ENCODE measurements at places on chromosomes 7 and 10. TPM values are rescaled to one million over a fixed set of nuclear protein-coding genes. Genes with fewer than 3 reads are reported as not detected.

The ADGRA1 gene
- not detected for total RNA-seq

The SPDYE2 gene
- total RNA-seq: not detected

The ANXA8L1 gene
- total RNA-seq: not detected

The UNCX gene
- total RNA-seq: not detected

The SPDYE9 gene
- not detected for total RNA-seq

The AKR1C1 gene
- total RNA-seq: 2.0 TPM

The ARHGAP19 gene
- 79.5 TPM for total RNA-seq

The CTAGE6 gene
- 0.93 TPM for total RNA-seq

The SPOCK2 gene
- total RNA-seq: 209 TPM

The ACHE gene
- total RNA-seq: not detected

The TMEM213 gene
- 0.18 TPM for total RNA-seq

The GATA3 gene
- total RNA-seq: 5.7 TPM

The STEAP2 gene
- not detected for total RNA-seq

The OR13A1 gene
- not detected for total RNA-seq

The FANK1 gene
- not detected for total RNA-seq

The PNLIPRP3 gene
- total RNA-seq: not detected

The FAM25A gene
- not detected for total RNA-seq

The FBXL13 gene
- 0.71 TPM for total RNA-seq

The OR6V1 gene
- not detected for total RNA-seq

The IGFBP3 gene
- not detected for total RNA-seq

The HOXA3 gene
- total RNA-seq: not detected

The GCK gene
- 1.2 TPM for total RNA-seq

The NYAP1 gene
- total RNA-seq: 1.0 TPM

The OR2A5 gene
- not detected for total RNA-seq

The BCAP29 gene
- 23.3 TPM for total RNA-seq

The GPRIN2 gene
- not detected for total RNA-seq

The GDF2 gene
- not detected for total RNA-seq

The FAM200A gene
- 5.4 TPM for total RNA-seq

The EVX1 gene
- total RNA-seq: not detected

The SUGCT gene
- 1.8 TPM for total RNA-seq

The DPYSL4 gene
- total RNA-seq: 65.2 TPM

The LIPJ gene
- not detected for total RNA-seq

The TMEM178B gene
- 0.18 TPM for total RNA-seq

The C7orf57 gene
- 0.25 TPM for total RNA-seq

The WEE2 gene
- not detected for total RNA-seq

The STMP1 gene
- total RNA-seq: 16.6 TPM

The DLG5 gene
- 1.3 TPM for total RNA-seq

The OR2A42 gene
- total RNA-seq: not detected

The SORCS1 gene
- total RNA-seq: not detected

The TMEM236 gene
- total RNA-seq: 0.18 TPM

The LHFPL3 gene
- not detected for total RNA-seq

The ZNF12 gene
- 11.4 TPM for total RNA-seq

The TCAF2 gene
- total RNA-seq: 9.8 TPM

The SAMD9L gene
- total RNA-seq: 9.3 TPM

The TDRD1 gene
- 0.31 TPM for total RNA-seq

The HABP2 gene
- total RNA-seq: not detected

The PDE6C gene
- not detected for total RNA-seq

The FRMD4A gene
- 0.49 TPM for total RNA-seq

The PAPSS2 gene
- 0.05 TPM for total RNA-seq

The TRIM73 gene
- 8.9 TPM for total RNA-seq

The CYP3A7 gene
- not detected for total RNA-seq

The PHTF2 gene
- total RNA-seq: 22.8 TPM

The STK31 gene
- 0.07 TPM for total RNA-seq

The ATOH7 gene
- not detected for total RNA-seq
